ENCODE measurements at places on chromosomes 2 and 18.
A peak's percentile ranks its signal among the peaks of the same experiment; 100 is the strongest.

DNA sequence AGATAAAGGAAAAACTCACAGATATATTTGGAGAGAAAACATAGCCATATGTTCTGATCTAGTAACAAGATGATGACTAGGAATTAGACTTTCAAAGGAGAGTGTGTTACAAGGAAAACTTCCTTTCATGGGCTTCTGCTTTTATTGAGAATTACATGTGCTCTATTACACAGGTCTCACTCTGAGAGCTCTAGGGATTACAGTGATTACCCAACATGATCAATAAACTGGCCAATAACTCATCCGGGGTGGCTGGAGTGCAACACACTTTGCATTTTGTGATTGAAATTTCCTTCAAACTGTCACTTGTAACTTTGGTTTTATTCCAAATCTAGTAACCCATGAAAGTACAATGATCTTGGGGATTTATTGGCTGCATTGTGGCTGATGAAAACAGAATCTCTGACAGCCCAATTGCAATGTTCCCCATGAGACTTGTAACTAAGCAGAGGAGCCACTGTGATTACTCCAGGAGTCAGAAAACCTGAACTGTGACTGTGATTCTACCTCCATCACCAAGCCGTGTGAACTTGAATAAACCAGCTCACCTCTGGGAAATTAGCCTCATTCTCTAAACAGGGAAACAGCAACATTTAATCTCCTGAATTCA lies 40.2 kb upstream of the LRRC30 start:
- DNase-seq: no peak

DNA sequence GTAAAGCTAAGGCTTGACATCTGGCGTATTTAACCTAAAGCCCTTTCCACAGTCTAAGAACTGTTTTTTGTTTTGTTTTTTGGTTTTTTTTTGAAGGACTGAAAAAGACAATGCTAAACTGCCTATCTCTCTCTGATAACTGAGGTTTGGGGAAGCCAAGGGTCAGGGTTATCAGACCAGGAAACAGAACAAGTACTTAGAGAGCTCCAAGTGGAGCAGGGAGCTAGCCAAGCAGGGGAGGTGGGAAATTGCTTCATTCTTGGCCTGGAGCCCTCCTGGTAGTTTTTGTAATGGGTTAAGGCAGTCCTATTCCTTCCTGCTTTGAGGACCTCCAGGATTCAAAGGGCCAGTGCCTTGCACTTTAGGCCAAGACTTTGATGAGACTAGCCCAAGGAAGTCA lies 154.3 kb upstream of the LTBP1 start:
- DNase-seq: no peak

DNA sequence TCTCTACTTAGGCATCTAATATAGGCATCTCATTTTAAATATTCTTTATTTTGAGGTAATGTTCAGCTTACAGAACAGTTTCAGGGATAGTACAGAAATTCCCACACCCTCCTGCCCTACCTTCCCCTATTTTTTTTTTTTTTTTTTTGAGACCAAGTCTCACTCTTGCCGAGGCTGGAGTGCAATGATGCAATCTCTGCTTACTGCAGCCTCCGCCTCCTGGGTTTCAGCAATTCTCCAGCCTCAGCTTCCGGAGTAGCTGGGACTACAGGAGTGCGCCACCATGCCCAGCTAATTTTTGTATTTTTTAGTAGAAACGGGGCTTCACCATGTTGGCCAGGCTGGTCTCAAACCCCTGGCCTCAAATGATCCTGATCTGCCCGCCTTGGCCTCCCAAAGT lies 97.6 kb downstream of the EPB41L5 start:
- no peak for DNase-seq

- DNase-seq: no peak
Measured at GRCh38 chr2:37173741-37174140, 14.7 kb downstream of the SULT6B1 start.

DNA sequence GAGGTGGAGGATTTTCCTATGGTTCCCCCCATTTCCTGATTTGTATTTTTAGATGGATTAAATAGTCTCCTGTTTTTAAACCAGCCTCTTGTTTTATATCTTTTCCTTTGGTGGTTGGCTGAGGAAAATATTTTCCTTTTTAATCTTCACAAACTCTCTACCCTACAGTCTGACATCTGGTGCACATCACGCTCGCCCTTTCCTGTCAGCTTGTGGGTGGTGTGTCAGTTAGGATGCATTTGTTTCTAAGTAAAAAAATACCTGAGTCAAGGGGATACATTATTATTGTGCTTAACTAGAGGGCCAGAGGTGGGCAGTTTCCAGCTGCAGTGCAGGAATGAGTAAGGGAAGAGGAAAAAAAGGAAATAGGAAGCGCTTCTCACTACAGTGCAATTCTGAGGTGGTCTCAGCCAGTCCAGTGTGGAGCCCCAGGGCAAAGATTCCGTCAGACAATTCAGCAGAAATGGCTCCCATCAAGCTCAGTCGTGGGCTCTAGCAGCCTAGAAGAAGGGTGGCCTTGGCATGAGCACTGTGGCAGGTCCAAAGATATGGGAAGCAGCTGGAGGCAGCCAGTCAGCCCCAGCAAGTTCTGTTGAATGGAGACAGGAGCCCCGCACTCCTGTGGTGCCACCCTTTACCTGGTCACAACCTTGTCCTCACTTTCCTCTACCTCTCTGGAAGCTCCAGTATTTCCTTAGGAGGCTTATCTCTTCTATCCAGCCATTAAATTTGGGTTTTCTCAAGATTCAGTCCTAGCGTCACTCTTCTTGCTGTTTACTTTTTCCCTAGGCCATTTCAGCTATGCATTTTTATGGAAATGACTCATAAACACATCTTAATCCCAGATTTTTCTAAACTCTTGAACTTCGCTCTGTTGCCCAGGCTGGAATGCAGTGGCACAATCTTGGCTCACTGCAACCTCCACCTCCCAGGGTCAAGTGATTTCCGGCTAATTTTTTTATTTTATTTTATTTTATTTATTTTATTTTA lies 18.5 kb downstream of the SFTPB start:
- peak; percentile 59 for DNase-seq

- peak; percentile 72 for DNase-seq
Measured at GRCh38 chr2:118845005-118845521, 2.4 kb downstream of the EN1 start.
